ENCODE measurements at places on chromosomes 6 and 20.

- no peak for DNase-seq
Observed at GRCh38 chr20:6473197-6473596, 294.3 kb upstream of the BMP2 start.

DNA sequence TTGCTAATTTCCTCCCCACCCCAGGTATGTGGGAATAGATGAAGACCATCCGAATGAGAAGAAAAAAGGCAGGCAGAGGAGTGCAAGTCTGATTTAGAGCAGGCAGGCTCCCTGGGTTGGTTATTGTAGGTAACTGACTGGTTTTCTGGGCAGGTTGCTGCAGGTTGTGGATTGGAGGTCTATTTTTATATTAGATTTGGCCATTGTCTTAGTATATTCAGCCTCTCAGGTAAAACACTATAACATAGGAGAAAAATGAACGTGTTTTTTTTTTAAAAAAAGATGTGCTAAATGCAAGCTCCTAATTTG is 492 bp upstream of the TBC1D7 start:
- no peak for DNase-seq

DNA sequence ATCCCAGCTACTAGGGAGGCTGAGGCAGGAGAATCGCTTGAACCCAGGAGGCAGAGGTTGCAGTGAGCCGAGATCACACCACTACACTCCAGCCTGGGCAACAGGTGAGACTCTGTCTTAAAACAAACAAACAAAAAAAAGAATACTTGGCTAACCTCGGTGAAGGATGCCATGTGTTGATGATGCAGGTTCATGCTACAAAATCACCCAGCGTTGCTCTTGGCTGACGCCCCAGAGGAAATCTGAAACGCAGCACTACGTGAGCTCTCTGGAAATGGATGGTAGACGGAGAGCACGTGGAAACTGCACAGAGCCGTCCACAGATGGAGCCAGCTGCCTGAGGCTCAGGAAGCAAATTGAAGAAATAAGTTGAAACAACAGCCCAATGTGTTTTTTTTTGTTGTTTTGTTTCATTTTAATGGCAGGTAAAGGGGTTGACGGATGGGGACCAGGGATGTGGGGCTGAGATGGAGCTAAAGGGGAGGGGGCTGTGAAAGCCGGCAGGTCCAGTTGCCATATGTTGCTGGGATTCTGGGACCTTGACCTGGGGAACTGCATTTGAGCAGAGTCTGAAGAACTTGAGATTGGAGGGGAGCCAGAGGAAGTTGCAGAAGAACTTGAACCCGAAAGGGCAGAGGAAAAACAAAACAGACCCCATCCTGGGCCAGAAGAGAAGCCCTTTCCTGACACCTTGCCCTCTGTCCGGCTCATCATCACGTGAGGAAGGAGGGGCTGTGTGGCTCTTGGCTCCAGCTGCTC is 12.8 kb upstream of the MANBAL start:
- no peak for DNase-seq

- no peak for DNase-seq
Observed at GRCh38 chr6:21423106-21423854, 170.3 kb upstream of the SOX4 start.

GRCh38 chr6:127550403-127550802 is 26.6 kb upstream of the C6orf58 start:
- DNase-seq, result no peak

DNA sequence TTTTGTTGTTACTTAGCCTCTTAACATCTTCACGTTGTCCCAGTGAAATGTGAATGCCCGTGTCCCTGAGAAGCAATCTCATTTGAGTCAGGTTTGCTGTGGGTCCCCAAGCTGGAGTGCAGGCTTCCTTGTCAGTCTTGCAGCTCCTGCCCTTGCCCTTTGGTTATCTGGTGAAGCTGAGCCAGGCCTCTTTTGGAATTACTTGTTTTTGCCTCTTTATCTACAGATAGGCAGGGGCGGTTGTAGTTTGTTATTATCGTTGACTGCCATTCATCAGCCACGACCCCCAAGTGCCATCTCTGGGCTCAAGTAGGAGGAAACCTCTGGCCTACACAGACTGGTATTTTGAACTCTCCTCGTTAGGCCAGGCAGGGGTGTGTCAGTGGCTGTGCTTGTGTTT is 2.2 kb downstream of the TMEM14C start:
- no peak for DNase-seq

- DNase-seq, result no peak
Observed at GRCh38 chr6:128638817-128639216, 118.4 kb upstream of the PTPRK start.

GRCh38 chr6:116370760-116371119 is at the start of gene DSE:
TSS of gene DSE (plus strand) at chr6:116370947. CDS start at chr6:116399251, 28,304 bp downstream.
- DNase-seq, result peak; percentile 47

DNA sequence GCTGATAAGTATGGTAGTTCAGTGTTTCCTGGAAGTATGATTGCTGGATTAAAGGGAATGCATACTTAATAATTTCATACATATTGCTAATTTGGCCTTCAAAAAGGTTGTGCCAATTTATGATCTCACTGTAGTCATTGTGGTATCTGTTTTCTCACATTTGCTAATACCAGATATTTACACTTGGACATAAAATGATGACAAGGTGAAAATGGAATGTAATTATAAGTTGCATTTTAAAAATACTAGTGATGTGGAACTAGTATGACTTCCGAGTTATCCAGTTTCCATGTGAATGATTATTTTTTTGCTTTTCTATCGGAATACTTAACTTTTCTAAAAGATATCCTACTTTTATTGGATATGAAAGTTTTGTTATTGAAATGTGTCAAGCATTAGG is 15.4 kb downstream of the RWDD1 start:
- no peak for DNase-seq

DNA sequence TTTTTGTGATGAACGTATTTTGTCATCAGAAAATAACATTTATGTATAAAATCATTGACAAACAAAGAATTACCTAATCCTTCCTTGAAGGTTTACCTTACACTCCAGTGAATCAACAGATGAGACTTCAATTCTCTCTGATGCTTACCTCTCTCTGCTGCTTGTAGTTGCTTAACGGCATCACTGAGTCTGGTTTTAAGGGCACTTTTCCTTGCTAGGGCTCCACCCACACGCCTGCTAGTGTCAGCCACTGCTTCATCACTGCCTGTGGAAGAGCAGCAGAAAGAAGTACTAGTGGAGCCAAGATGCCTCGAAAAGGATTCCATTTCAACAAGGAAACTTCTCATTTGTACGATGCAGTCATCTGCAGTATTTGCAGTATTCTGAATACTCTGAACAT is 63.0 kb downstream of the FAM229B start:
- DNase-seq, result no peak

- peak; percentile 16 for DNase-seq
Observed at GRCh38 chr20:16801919-16802651, 53.9 kb downstream of the OTOR start.

GRCh38 chr20:50055524-50056083 is 57.3 kb downstream of the UBE2V1 start:
- DNase-seq, result no peak

GRCh38 chr6:17032988-17033634 is 68.7 kb upstream of the STMND1 start:
- no peak for DNase-seq

- DNase-seq, result no peak
Observed at GRCh38 chr6:129994410-129994809, 24.0 kb upstream of the L3MBTL3 start.

DNA sequence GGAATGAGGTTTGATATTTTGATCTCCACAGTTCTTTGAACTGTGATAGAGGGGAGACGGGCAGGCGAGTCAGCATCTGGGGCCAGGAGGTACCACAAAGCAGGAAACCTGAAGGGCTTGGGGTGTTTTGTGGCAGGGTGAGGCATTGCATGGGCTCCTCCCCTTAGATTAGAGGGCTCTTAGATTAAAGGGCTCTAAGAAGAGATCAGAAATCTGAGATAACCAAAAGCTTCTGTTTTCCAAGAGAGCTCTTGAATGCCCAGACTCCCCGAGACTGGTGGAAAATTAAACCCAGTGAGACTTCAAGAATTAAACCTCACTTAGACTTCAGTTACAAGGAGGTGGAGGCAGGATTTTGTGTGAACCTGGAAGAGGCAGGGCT is 2.4 kb upstream of the GPX5 start:
- DNase-seq, result no peak

All from stimulated activated CD8-positive, alpha-beta memory T cell treated with anti-CD3 and anti-CD28 coated beads, Interleukin-2, amount 100 ng/mL, for 1 hour (primary cell).